ENCODE measurements at places on chromosomes 5 and 9.

DNA sequence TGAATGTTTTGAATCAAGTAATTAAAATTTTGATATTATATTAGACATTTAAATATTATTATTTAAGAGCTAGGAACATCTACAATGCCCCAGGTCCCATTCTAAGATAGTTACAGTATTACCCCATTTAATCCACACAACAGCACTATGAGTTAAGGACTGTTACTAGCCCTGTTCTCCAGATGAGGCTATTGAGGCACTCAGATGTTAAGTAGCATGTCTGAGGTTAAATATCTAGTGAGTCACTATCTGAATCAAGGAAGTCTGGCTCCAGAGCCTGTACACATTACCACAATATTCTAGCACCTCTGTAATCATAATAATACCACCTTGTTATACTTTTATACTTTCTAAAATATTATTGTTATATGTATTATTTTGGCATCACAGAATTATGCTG is 304.6 kb downstream of the PDE4D start:
- no peak for DNase-seq

DNA sequence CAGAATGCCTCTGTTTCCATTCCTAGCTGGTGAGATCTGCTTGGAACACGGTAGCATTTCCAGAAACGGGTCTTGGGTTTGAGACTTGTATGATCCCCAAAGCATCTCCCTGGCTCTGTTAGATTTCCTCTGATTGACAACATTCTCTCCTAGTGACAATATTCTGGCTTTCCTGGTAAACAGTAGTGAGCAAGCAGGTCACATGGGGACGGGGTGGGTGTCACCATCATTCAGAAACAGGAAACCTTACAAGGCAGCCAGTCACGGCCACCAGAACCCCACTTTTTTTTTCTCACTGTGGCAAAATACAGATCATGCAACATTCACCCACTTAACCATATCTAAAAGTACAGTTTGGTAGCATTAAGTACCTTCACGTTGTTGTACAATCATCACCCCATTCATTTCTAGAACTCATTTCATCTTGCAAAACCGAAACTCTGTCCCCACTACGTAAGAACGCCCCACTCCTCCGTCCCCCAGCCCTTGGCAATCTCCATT is 90.1 kb upstream of the LMX1B start:
- no peak for DNase-seq

GRCh38 chr5:135593141-135593540 is 14.3 kb upstream of the CXCL14 start:
- DNase-seq = no peak

- peak; percentile 23 for DNase-seq
Measured at GRCh38 chr5:168987543-168988300, 313.2 kb downstream of the SLIT3 start.

DNA sequence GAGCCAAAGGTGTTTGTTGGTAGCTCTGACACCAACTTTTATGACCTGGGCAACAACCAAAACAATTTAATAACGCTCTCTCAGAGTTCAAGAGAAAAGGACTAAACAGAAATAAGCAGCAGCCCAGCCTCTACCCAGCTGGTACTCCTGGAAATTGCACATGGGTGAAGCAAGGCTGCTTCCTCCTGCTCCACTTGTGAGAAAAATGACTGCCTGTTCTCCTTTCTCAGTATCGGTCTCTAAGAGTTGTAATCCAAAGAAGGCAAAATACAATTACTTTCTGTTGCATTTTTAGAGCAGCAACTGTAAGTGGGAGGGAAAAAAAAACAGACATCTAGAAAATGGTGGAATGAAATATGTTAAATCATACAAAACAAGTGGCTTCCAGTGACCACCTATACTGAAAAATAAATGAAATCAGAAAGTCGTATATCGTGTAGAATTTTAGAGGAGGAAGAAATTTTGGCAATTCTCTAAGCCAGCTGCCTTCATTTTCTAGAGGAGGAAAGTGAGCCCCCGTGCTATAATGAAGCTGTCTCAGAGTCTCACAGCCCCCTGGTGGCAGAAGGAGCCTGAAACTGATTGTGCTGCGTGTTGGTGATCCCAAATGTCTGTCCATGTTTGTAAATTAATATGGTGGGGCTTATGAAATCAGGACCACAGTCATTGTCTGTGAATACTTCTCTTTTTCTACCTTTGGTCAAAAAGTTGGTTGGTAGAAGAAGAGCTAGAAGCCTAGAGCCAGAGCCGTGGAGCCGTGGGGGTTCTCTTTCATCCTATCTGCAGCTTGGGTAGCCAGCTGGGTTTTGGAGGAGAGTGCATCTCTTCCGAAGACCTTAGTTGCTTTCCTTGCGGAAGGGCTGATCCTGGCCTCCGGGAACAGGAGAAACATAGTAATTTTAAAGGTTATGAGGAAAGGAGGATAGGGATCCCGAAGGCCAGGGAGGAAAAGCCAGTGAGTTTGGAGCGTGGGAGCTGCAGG is 139.9 kb downstream of the PIP5K1B start:
- DNase-seq = no peak

DNA sequence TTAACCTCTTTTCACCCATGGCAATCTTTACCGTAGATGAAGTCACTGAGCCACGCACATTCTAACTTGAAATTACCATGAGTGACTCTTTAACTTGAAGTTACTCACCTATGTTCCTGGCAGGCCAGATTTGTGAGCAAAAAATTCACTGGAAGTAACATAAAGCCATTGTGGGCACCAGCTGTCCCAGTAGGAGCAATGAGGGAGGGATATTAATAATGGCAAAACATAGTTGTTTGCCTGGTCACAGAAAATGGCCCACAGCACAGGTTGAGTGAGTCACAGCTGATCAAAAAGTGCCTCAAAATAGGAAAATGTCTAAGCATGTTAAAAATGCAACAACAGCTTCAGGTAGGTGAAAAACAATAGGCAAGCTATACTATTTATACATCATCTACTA is 146.6 kb downstream of the EFNA5 start:
- peak; percentile 36 for DNase-seq

- DNase-seq = no peak
Measured at GRCh38 chr5:74095871-74096270, 469.9 kb downstream of the ARHGEF28 start.

DNA sequence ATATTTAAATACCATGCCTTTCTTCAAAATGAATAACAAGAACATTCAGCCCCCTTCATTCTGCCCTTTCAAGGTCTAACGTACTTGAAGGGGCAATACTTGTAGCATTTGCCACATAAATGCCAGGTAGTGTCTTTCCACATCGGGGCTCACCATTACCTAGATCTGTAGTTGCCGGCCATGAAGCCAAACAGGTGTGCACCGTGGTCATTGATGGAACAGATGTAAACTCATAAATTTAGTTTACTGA is 193.0 kb downstream of the CD180 start:
- no peak for DNase-seq

GRCh38 chr5:76789991-76790581 is 28.7 kb upstream of the F2RL1 start:
- no peak for DNase-seq

GRCh38 chr5:15695215-15695731 is 195.3 kb downstream of the FBXL7 start:
- DNase-seq = no peak

- DNase-seq = no peak
Measured at GRCh38 chr9:18256568-18256967, 217.4 kb upstream of the ADAMTSL1 start.

DNA sequence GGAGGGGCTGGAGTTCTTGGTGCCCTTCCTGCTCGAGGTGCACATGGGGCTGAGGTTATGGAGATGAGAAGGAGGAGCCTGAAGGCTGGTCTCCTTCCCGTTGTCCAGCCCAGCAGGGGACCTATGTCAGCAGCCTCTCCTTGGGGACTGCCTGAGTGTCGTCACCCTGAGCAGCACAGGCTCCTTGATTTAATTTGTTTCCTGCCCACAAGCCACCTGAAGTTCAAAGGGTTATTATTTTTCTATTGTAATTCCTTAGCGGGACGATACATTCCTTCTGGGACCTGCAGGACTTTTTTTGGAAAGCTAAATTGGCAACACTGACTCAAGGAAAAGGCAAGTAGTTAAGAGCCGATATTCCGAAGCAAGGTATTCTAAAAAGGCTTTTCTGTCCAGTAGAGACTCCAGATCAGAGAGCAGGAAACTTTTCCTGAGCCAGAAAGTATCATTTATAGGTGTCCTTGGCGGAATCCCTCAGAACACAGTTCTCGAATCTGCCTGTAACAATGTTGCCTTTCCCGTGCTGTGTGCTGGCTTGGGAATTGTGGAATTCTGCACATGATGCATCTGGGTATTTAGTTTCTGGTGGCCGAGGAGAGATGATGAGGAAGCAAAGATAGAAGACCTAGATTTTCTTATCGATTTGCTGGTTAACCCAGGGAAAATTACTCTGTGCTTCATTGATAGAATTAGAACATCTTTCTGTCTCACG is 55.4 kb downstream of the ARHGAP26 start:
- no peak for DNase-seq

DNA sequence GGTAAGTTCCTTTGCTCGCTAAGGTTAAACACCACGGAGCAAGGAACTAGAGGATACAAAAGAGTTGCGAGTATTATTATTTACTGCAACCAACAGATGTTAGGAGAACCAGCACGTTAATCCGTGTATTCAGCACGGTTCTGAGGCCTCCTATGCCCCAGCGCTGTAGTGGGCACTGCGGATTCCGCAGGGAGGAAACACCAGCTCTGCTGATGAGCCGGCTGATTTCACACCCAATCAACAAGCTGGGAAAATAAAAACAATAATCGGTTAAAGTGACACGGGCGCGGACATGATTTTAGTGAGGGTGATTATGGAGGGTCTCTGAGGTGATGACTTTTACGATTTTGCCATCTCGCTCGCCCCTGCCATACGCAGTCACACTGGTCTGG is 702 bp upstream of the PRELID2 start:
- DNase-seq = no peak

DNA sequence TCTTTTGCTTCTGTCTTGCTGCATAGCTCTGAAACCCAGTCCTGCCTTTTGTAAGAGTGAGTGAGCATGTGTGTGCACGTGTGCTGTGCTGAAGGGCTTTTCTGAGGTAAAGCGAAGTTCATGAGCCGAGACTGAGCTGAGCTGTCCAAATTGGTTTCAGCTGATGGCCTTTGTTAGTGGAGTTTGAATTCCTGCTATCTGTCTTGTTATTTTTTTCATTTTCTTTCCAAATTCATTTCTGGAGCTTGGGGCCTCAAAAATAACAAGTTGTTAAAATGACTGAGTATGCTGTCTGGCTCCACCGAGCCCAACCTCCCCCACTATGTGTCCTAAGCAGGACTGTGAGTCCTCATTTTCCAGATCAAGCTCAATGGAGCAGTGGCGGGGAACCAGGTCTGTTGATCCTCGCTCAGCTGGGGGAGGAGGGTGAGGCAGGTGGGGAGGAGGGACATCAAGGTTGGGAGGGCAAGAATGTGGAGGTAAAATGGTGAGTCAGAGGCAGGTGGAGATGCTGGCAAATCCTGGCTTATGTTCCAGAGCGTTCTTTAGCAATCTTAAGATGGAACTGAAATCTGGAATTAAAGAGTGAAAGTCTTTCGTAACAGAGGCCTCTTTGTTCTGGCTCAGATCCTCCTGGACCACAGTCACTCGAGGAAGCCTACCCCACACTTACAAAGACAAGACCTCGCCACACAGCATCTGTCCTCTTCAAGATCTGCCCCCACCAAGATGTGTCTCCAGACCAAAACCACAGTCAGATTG is 63.9 kb downstream of the SREK1 start:
- no peak for DNase-seq

DNA sequence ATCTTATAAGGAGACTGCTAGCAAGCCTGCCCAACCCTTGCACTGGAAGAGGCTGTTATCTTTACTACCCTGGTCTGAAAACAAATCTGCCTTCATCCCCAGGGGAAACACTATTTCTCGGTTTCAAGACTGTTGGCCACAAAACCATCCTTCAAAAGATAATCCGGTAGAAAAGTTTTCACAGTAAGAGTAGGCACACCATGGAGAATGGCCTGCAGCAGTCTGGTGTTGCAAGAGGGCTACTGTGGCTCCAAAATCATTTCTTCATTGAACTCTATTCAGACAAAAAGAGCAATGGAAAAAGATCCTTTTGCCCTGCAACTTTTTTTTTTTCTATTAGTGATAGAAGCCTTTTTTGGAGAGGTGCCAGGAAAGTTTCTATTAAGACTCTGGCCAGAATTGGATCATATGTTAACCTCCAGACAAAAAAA is 163.9 kb downstream of the ARHGEF28 start:
- DNase-seq = no peak

DNA sequence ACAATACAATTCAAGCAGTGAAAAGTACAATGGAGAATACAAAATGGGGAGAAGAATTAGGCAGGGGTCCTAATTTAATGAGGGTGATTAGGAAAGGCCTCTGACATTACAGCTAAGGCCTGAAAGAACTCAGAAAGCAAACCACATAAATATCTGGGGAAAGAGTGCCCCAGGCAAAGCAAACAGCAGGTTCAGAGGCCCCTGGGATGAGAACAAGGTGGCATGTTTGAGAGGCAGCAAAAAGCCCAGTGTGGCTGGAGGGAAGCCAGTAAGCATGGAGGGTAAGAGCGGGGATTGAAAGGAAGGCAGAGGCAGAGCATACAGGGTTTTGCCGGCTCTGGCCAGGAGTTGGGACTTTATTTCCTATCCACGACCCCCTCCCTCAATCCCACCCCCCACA is 33.4 kb upstream of the VDAC1 start:
- no peak for DNase-seq

DNA sequence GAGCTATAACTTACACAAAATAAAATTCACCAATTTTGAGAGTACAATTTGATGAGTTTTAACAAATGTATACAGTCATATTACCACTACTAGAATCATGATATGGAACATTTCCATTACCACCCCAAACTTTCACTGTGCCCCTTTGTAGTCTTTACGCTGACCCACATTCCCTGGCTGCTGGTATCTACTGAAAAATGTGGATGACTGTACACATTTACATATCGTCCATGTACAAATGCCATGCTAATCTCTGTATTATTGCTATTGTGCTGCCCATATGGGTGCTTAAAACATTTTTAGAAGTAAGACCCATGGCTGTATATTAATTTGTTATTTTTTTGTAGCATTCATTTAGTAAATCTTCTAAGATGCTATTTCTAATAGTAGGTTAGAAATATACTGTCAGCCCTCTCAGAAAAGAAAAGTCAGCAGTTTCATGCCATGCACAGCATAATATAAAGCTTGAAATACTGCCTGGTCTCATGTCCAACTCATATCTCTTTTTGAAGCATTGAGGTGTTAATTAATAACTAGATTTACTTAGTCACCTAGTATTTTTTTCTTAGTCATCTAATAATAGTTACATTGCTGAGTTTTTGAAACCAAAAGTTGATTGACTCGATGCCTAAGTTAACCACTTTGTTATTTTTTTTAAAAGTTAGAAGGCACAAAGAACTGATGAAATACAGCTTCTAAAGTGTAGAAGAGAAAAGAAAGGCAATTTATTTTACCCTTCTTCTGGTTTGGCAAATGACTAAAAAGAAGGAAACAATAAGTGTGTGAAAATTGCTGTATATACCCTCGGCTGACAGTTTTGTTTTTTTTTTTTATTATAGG is 188.3 kb upstream of the MEF2C start:
- DNase-seq = no peak

All from keratinocyte (primary cell).